A375 (cell line): ENCODE measurements at places on chromosomes 5 and 9. TPM values are rescaled to one million over a fixed set of nuclear protein-coding genes. Genes with fewer than 3 reads are reported as not detected.

SLC45A2 gene
- total RNA-seq: 0.49 and 0.69 TPM in 2 replicates

PCDHAC2 gene
- total RNA-seq: 3.9 and 5.3 TPM in 2 replicates

FGFR4 gene
- 9.3 and 10.5 TPM in 2 replicates for total RNA-seq

PCDHAC1 gene
- 1.5 and 2.3 TPM in 2 replicates for total RNA-seq

PIP5KL1 gene
- 2.7 and 6.8 TPM in 2 replicates for total RNA-seq

CDKN2A gene
- total RNA-seq: 7.8 and 14.4 TPM in 2 replicates

NME5 gene
- total RNA-seq: not detected in 2 replicates

LCN1 gene
- total RNA-seq: not detected in 2 replicates

CFAP157 gene
- total RNA-seq: 0.30 TPM in 1 of 2 replicates, not detected in the other

C5orf52 gene
- total RNA-seq: not detected in 2 replicates

SPATA31C1 gene
- not detected in 2 replicates for total RNA-seq

SPINK7 gene
- not detected in 2 replicates for total RNA-seq

CCL21 gene
- total RNA-seq: not detected in 2 replicates

PGM5 gene
- total RNA-seq: 1.5 and 3.2 TPM in 2 replicates

PSAT1 gene
- 253 and 290 TPM in 2 replicates for total RNA-seq

RASGEF1C gene
- 0.32 TPM in 1 of 2 replicates, not detected in the other for total RNA-seq

MYMK gene
- total RNA-seq: not detected in 2 replicates

ANGPTL2 gene
- 5.9 and 10.1 TPM in 2 replicates for total RNA-seq

LRRTM2 gene
- 0.03 and 0.68 TPM in 2 replicates for total RNA-seq

TAF11L5 gene
- total RNA-seq: not detected in 2 replicates

LRRC8A gene
- total RNA-seq: 38.5 and 42.1 TPM in 2 replicates

ADAMTS13 gene
- total RNA-seq: 2.7 and 3.9 TPM in 2 replicates

BAAT gene
- total RNA-seq: 0.05 and 0.08 TPM in 2 replicates

TLX3 gene
- not detected in 2 replicates for total RNA-seq

UGT3A2 gene
- total RNA-seq: 0.05 and 0.11 TPM in 2 replicates

HRH2 gene
- total RNA-seq: 0.05 TPM in 1 of 2 replicates, not detected in the other

PCDHA7 gene
- total RNA-seq: 3.0 and 4.4 TPM in 2 replicates

GFI1B gene
- not detected in 2 replicates for total RNA-seq

SH3GL2 gene
- total RNA-seq: 1.8 and 2.4 TPM in 2 replicates

HINT1 gene
- total RNA-seq: 224 and 265 TPM in 2 replicates

PRUNE2 gene
- total RNA-seq: 0.16 and 0.38 TPM in 2 replicates

TYRP1 gene
- total RNA-seq: 0.11 TPM in 1 of 2 replicates, not detected in the other

KIF4B gene
- 0.03 and 0.04 TPM in 2 replicates for total RNA-seq

NUDT12 gene
- 6.4 and 8.6 TPM in 2 replicates for total RNA-seq

TAF11L10 gene
- total RNA-seq: not detected in 2 replicates

GABRA6 gene
- total RNA-seq: 0.05 TPM in 1 of 2 replicates, not detected in the other

PRSS3 gene
- total RNA-seq: not detected in 2 replicates

TMEM174 gene
- not detected in 2 replicates for total RNA-seq

SOHLH1 gene
- total RNA-seq: not detected in 2 replicates

MYORG gene
- 1.0 and 1.2 TPM in 2 replicates for total RNA-seq

ST8SIA4 gene
- 9.2 and 13.3 TPM in 2 replicates for total RNA-seq

PIK3R1 gene
- total RNA-seq: 5.8 and 11.7 TPM in 2 replicates

PLPP1 gene
- total RNA-seq: 12.0 and 19.8 TPM in 2 replicates

OLFML2A gene
- total RNA-seq: 7.6 and 7.7 TPM in 2 replicates

GZMA gene
- total RNA-seq: not detected in 2 replicates

SH3PXD2B gene
- total RNA-seq: 9.1 and 10.3 TPM in 2 replicates

GPR150 gene
- not detected in 2 replicates for total RNA-seq

TNC gene
- 372 and 373 TPM in 2 replicates for total RNA-seq

GMCL2 gene
- total RNA-seq: not detected in 2 replicates

RNF38 gene
- 4.1 and 5.7 TPM in 2 replicates for total RNA-seq

KIF20A gene
- 60.6 and 61.7 TPM in 2 replicates for total RNA-seq

CFAP77 gene
- 0.26 TPM in 1 of 2 replicates, not detected in the other for total RNA-seq

ALDH1B1 gene
- 13.8 and 15.9 TPM in 2 replicates for total RNA-seq
